ENCODE measurements at places on chromosomes 2 and 18.

DNA sequence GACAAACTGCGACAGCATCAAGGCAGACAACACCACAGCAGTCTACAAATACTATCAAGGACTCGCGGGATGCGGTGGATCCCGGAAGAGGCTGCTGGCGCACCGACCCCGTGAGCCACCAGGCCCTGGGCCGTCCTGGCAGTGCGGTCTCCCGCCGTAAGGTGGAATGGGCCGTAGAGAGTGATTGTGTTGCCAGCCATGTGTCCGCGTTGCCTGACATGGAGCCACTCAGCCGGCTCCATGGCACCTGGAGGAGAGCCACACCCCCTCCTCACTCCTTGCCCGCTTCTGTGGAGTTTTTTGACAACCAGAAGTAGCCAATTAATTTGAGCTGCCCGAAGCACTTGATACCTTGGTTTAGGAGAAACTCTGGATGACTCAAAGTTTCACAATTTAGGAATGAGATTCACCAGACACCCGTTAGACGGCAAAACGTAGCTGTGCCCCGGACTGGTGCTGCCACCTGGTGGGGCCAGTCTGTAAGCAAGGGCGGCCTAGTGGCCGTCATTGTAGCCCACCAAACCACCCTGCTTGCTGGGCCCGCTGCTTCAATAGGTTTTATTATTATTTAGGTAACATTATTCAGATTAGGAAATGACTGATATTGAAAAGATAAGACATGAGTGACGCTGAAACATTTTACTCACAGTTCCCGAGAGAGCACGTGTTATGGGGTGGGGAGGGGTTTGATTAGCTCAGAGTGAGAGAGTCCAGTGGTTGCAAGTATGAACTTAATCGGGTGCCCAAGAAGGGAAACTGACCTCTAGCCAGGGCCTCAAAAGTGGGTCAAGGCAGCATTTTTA, 10.2 kb upstream of the IMP4 start:
- no peak for DNase-seq

GRCh38 chr18:21489919-21490495, 110.5 kb downstream of the ESCO1 start:
- no peak for DNase-seq

- DNase-seq: no peak
Observed at GRCh38 chr2:151193576-151193975, 68.1 kb downstream of the RBM43 start.

- DNase-seq: no peak
Observed at GRCh38 chr18:58530801-58531200, 98.1 kb downstream of the ALPK2 start.

- no peak for DNase-seq
Observed at GRCh38 chr2:65654496-65654895, 222.1 kb upstream of the SPRED2 start.

DNA sequence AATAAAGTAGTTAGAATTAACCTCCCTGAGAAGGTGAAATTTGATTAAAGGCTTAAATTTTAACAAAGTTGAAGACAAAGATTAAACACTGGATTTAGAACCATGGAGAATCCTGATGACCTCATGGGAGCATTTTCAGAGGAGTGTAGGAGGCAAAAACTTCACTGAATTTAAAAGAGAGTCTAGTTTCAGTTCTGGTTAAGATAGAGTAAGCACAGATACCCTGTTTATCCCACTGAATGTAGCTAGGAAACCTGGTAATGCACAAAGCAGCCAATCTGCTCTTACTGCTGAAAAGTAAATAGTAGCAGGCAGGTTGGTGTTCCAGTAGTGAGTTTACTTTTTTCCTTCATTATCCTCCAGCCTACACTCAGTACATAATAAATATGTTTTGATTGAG, 654.9 kb upstream of the SYT4 start:
- no peak for DNase-seq

All from cortex of kidney (tissue), 1 donor.